Stimulated activated effector memory CD8-positive, alpha-beta T cell treated with anti-CD3 and anti-CD28 coated beads, Interleukin-12 subunit alpha, Interleukin-12 subunit beta, amount 100 ng/mL, for 72 hours (primary cell): ENCODE measurements at places on chromosomes 2 and 18.

GRCh38 chr2:185502351-185502750 is 236.3 kb upstream of the FSIP2 start:
- no peak for DNase-seq

DNA sequence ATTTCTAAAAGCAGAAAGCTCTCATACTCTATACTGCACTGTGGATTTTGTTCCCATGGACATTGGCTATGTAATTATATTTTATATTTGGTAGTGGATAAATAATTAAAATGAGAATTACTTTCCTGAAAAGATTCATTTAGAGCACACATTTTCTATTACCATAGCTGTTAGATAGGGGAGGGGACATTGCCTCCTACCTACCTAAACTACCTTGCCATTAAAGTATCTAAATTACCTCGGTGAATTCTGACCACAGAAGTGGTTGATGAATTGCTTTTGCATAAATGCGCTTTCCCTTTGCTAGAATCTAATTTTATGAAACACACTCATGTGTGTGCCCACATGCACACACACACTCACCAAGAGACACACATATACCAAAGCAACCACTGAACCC is 329.1 kb downstream of the MTX2 start:
- no peak for DNase-seq

DNA sequence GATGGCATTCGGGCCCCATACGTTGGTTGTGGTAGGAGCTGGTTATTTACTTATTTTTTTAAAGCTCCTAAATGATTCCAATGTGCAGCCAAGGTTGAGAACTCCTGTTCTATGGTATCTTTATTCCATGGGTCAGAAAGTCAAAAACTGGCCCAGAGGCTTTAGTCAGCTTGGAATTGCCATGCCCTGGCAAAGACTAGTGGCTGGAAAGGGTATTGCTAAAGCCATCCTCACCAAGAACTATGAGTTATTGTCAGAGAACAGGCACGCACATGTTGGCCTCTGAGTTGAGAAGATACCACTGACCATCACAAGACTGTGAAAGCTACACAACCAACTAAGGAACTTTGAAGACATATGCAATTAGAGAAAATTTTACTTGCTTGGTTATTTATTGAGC is 47.9 kb upstream of the ACMSD start:
- no peak for DNase-seq

GRCh38 chr2:84989422-84989821 is 18.5 kb downstream of the KCMF1 start:
- no peak for DNase-seq

GRCh38 chr18:58990720-58991119 is 126.0 kb downstream of the ZNF532 start:
- DNase-seq = no peak
